ENCODE measurements at places on chromosomes 5 and 9. TPM values are rescaled to one million over a fixed set of nuclear protein-coding genes. Genes with fewer than 3 reads are reported as not detected.

DNA sequence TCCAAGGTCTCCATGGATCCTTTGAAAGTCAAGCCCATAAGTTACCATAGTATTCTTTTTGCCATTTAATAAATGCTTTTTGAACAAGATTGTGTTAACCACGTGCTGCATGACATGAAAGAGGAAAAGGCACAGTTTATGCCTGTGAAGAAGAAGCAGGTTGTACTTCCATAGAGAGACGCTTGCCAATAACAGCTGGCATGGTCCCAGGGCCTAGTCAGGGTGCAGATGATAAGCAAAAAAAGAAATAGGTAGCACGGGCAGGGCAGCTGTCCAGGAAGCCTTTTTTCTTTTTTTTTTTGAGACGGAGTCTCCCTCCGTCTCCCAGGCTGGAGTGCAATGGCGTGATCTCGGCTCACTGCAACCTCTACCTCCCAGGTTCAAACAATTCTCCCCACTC is 71.8 kb upstream of the CLINT1 start:
- peak; percentile 75 for DNase-seq

The CD72 gene
- 0.59 TPM for total RNA-seq

- no peak for DNase-seq
These were observed 33.7 kb downstream of the SLC31A2 start for GRCh38 chr9:113184539-113184938.

The SLC12A7 gene
- total RNA-seq: 172 TPM

- no peak for DNase-seq
These were observed 72.7 kb downstream of the FAM78A start for GRCh38 chr9:131203431-131204218.

The NELFB gene
- total RNA-seq: 39.9 TPM

DNA sequence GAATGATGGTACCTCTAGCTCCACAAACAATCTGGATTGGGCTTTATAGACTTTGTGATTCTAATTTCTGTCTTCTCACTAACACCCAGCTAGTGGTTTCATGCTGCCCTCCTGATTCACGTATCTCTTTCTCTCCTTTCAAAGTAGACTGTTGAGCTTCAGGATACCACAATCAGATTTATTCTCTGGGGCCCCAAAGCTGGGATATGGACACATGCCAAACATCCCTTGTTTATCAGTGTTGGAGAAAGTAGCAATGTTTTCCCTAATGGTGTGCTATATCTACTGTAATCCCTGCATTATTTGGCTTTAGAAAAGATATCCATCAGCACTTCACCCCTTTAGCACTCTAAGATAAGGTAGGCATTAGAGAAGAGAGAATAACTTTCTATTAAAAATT is 361.0 kb downstream of the FGF10 start:
- no peak for DNase-seq

The OTP gene
- total RNA-seq: not detected

DNA sequence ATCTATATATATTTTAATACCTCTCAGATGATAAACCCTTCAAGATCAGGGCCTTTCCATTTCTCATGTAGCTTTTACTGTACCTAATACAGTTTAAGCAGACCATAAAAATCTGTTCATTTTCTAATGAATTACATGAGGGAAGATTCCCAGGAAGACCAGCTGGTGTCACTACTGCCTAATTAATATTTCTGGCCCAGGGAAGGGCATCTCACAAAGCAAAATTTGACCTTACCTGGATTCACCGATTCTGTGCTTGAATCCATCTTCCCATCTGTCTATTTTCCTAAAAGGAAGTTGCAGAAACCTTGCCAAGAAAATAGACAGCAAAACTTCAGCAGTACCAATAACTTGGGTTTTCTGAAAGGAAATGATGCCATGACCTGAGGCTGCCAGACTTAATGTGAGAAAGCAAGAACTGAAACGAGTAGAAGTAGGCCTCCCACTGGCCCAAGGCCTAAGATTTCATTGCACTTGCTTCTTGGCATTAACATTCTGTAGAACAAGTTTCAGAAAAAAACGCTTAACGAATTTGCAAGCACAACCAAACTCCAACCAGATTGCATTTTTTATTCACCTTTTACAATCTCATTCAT is 83.0 kb upstream of the GLIS3 start:
- no peak for DNase-seq
